ENCODE measurements at places on chromosomes 6 and 20. TPM values are rescaled to one million over a fixed set of nuclear protein-coding genes. Genes with fewer than 3 reads are reported as not detected.

- peaks cover 4% of the 10 kb centered on the region for H3K4me1 ChIP-seq
- no peaks in the 10 kb centered on the region for H3K27me3 ChIP-seq
- no peaks in the 10 kb centered on the region for H3K36me3 ChIP-seq
- H3K27ac ChIP-seq, result no peak overlapping the region
- no peak overlapping the region for H3K4me3 ChIP-seq
These were observed 36.2 kb downstream of the PPP1R14C start for GRCh38 chr6:150179030-150179429.

- no peak for DNase-seq
- no peak overlapping the region for H3K4me3 ChIP-seq
- no peaks in the 10 kb centered on the region for H3K4me1 ChIP-seq
- H3K36me3 ChIP-seq, result peaks cover 40% of the 10 kb centered on the region
These were observed 57.3 kb upstream of the TRAF3IP2 start for GRCh38 chr6:111662794-111663593.

DNA sequence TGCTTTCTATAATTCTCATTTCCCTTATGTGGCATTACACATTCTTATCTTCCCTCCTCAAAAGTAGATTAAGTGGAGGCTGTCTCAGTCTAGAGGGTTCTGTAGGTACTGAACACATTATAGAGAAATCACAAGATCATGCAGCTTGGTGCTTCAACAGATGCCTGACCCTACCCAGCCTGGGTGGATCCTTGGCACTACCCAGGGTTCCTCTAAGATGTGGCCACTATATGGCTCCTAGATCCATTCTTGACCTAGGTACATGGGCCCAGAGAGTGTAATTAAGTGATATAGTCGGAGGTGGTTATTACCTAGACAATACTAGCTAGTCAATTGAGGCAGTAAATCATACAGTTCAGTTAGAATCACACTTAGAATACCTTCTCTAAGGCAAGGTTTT, 213.9 kb downstream of the AKAP7 start:
- peaks cover 2% of the 10 kb centered on the region for H3K36me3 ChIP-seq
- peaks cover 4% of the 10 kb centered on the region for H3K4me1 ChIP-seq
- H3K27me3 ChIP-seq, result no peaks in the 10 kb centered on the region
- no peak for DNase-seq

DNA sequence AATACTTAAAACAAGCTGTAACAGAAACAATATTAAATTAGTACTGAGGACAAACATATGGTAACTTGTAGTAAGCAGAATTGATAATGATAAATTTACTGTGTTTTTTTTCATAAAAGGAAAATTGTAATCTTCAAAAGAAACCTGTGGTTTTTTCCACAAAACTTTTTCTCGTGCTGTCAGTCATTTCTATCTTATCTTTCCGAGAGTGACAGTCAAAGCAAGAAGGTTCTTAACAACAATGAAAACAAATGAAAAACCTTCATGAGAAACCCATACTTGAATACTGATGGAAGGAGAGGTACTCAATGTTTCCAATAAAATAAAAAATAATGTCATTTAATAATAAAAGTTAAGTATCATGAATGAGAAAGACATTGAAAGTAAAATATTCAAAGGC, 174.0 kb downstream of the TBC1D32 start:
- peaks cover 15% of the 10 kb centered on the region for H3K36me3 ChIP-seq
- H3K27ac ChIP-seq, result no peak overlapping the region
- no peak for DNase-seq
- H3K4me1 ChIP-seq, result no peaks in the 10 kb centered on the region
- H3K4me3 ChIP-seq, result no peak overlapping the region
- no peaks in the 10 kb centered on the region for H3K27me3 ChIP-seq

GRCh38 chr6:127539272-127539671, 20.1 kb upstream of the MTCL3 start:
- DNase-seq, result no peak
- H3K27ac ChIP-seq, result no peak overlapping the region
- no peaks in the 10 kb centered on the region for H3K36me3 ChIP-seq
- H3K27me3 ChIP-seq, result peaks cover 20% of the 10 kb centered on the region
- H3K4me1 ChIP-seq, result peaks cover 3% of the 10 kb centered on the region
- no peak overlapping the region for H3K4me3 ChIP-seq

DNA sequence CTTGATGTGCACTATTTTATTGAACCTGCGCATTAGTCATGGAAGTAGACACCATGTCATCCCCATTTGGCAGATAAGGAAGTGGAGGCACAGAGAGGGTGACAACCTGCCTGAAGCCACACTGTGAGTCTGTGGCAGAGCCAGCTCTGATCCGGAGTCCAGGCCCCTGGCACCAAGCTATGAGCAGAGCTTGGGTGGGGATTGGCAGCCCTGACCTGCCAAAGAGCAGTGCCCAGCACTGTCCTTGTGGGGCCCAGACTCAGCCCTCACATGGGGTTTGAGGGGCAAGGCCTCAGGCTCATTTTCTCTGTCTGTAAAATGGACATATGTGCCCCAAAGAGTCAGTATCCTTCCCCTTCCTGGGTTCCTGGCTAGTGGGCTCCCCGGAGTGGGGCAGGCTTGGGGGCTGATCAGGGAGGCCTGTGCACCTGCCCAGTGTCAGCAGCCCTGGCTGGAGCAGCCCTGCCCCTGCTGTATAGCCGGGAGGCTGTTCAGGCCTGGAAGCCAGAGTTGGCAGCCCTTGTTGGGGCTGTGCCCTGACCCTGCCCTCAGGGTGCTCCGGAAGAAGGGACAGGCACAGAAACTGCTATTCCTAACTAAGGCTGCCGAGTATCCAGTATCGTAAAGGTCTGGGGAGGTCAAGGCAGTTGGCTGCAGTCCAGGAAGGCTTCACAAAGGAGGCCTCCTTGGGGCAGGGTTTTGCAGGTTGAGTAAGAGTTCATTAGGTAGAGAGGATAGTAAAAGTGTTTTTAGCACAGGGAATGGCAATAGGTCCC, 38.7 kb downstream of the TGM2 start:
- H3K4me3 ChIP-seq, result no peak overlapping the region
- no peaks in the 10 kb centered on the region for H3K27me3 ChIP-seq
- H3K36me3 ChIP-seq, result no peaks in the 10 kb centered on the region
- H3K4me1 ChIP-seq, result peaks cover 6% of the 10 kb centered on the region
- no peak for DNase-seq
- H3K27ac ChIP-seq, result no peak overlapping the region

- peaks cover 17% of the 10 kb centered on the region for H3K27me3 ChIP-seq
- no peak for DNase-seq
- no peak overlapping the region for H3K4me3 ChIP-seq
- H3K36me3 ChIP-seq, result no peaks in the 10 kb centered on the region
These were observed 11.3 kb downstream of the CYP24A1 start for GRCh38 chr20:54162378-54163009.

- peaks cover 3% of the 10 kb centered on the region for H3K4me1 ChIP-seq
- H3K27ac ChIP-seq, result no peak overlapping the region
- no peak overlapping the region for H3K4me3 ChIP-seq
- H3K27me3 ChIP-seq, result peaks cover 22% of the 10 kb centered on the region
- H3K36me3 ChIP-seq, result no peaks in the 10 kb centered on the region
- DNase-seq, result no peak
These were observed 55.0 kb upstream of the TCF21 start for GRCh38 chr6:133833949-133834359.

The STMND1 gene
- not detected for total RNA-seq

DNA sequence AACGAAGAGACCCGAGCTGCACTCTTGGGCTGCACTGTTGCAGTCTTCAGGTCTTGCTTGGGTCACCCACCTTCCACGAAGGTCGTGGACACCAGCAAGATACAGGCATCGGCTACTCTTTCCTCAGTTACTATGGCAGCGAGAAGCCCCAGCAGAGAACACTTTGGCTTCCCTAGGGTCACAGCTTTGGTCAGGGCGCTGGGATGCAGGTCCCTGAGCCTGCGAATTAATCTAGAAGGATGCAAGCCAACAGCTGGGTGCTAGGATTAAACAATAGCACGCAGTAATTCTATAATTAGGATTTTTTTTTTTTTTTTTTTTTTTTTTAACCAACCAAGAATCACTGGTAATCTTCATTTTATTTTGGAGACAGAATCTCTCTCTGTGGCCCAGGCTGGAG, 2.1 kb downstream of the KHDC3L start:
- no peaks in the 10 kb centered on the region for H3K36me3 ChIP-seq
- H3K27ac ChIP-seq, result no peak overlapping the region
- H3K4me1 ChIP-seq, result no peaks in the 10 kb centered on the region
- no peak for DNase-seq
